ENCODE measurements at places on chromosomes 5 and 9.

GRCh38 chr5:10507575-10508096 is 56.2 kb upstream of the ANKRD33B start:
- DNase-seq = no peak

DNA sequence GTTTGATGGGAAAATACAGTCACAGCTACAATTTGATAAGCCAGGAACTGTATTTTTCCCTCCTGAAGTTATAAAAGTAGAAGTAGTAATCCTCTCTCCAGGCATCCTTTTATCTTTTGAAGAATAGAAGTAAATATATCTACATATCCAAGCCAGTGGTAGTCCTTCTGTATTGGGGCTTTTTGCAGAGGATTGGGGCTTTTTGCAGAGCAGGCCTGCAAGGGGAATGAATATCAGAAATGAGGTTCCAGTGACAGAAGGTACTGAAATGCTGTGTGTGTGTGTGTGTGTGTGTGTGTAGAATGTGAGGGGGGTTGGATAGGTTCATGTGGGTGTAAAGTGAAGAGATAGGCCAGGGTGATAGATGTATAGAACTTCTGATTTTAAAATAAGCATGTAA is 127.4 kb downstream of the COMMD10 start:
- DNase-seq = no peak

GRCh38 chr5:173479711-173480110 is 136.7 kb downstream of the BOD1 start:
- DNase-seq = no peak

DNA sequence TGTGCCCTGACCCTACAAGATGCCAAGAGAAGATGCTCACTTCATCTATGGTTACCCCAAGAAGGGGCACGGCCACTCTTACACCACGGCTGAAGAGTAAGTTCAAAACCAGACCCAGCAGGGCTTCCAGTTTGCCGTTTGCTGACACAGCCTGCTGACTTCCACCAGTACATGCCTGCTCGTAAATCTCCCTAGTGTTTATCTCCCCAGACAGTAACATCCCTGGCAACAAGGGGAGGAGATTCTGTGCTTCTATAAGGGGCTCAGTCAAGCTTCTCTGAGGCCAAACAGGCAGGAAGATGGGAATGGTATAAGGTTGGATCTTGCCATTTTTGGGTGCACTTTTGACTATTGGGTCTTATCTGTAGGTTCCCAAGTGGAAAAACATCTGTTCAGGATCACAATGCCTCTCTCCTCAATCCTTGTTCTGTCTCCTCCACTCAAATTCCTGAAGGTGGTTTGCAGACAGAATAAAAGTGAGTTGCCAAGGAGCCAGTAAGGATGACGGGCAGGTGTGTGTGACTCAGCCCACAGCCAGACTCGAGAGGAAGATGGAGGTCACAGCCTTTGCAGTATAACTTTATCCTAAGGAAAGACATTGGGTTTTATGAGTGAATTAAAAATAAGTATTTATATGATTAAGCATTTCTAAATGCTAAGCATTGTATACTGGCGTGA is 1.9 kb downstream of the MLANA start:
- no peak for DNase-seq

- DNase-seq = no peak
Measured at GRCh38 chr5:62011089-62011664, 294.8 kb upstream of the KIF2A start.

DNA sequence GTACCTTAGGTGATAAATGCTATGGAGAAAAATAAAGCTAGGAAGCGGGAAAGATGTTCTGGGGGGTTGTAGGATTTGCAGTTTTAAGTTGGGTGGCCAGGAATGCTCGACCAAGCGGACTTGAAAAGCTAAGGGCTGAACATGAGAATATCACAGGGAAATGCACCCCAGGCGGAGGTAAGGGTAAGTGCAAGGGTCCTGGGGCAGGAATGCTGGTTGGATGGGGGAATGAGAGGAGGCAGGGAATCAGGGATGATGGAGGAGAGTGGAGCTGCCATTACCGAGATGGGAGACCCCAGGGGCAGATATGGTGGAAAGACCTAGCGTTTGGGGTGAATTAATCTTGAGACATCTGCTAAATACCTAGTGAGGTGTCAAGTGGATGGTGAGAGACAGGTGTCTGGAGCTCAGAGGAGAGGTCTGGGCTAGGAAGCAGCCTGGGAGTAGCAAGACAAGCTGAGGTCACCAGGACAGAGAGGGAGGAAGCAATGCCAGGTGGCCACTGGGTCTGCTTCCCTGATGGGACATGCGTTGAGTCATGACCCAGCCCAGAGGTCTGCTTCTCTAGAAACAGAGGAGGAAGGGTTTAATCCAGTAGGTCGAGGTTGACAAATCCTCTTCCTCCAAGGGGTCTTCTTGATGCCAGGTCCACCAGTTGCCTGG is 77.7 kb upstream of the ASS1 start:
- DNase-seq = no peak

GRCh38 chr5:169804861-169805260 is 167.8 kb downstream of the DOCK2 start:
- DNase-seq = no peak

DNA sequence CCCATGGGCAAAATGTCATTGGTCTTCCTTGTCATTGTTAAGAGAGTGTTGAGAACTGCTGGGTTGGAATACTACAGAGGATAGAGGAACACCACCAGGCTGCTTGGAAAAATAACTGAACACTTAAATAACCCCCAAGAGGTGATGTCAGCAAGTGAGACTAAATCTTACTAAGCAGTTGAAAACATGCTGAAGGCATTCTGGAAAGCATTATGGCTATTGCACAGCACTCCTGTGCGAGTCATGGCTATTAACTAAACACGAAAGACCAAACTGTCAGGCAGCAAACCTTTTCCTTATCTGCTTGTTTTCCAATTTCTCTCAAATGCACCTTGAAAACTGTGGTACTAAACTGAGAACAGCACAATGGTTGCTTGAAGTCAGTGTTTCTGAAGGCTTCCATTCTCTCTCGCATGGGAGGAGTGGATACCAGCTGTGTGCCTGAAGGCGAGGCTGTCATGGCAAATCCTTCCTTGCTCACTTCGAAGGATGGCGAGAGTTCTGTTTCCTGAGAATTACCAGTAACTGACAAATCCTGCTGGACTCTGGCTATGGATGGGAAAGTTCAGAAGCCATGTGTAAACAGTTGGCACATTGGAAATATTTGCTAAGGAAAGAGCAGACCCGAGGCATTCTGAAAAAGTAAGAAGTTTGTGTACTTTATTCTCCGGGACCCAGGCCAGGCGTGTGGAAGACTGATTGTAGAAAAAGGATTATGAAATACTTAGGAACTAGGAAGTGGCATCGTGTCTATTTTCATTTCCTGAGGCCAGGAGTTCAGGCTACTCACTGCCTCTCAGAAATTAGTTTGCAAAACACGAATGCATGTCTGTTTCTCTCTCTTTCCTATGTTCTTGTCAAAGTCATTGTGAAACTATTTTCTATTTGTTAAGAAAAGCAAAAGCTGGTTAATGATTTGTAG is 182.1 kb downstream of the DMRT2 start:
- no peak for DNase-seq

GRCh38 chr5:161278739-161279660 is 267.5 kb downstream of the GABRB2 start:
- DNase-seq = no peak

DNA sequence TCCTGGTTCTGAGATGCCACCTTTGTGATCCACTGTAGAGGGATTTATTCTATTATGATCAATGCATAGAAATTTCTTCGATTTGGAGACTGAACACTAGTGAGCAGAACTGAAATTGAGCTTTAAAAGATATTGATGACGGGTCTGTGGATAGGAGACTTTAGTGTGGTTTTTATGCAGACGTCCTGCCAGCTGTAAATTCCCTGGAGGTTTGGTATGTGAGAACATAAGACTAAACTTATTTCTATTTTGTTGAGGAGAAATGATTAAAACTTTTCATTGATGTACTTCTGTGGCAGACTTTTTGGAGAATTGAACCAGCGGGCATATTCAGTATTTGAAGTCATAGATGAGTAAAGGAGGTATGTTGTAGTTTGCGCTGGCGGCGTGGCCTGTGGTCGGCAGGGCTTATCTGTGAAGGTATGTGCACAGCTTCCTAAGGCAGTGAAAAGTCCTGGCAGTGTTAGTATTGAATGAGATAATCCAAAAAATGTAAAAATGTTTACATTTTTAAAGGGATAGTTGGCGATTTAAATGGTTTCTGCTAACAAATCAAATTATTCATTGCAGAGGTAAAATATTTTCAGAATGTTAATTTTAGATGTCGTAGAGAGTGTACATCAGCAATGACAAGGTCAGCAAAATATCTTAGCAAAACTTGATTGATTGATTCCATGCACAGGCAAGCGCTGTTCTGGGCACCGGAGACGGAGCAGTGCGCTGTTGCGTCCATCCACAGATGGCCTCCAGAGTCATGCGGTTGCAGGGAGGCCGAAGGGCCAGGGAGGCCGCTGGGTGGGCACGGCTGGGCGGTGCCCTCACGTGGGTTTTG is 20.4 kb downstream of the TENT4A start:
- no peak for DNase-seq

GRCh38 chr5:93071710-93072109 is 509.3 kb downstream of the NR2F1-AS1 start:
- DNase-seq = no peak

- no peak for DNase-seq
Measured at GRCh38 chr5:77163453-77163852, 47.0 kb upstream of the PDE8B start.

DNA sequence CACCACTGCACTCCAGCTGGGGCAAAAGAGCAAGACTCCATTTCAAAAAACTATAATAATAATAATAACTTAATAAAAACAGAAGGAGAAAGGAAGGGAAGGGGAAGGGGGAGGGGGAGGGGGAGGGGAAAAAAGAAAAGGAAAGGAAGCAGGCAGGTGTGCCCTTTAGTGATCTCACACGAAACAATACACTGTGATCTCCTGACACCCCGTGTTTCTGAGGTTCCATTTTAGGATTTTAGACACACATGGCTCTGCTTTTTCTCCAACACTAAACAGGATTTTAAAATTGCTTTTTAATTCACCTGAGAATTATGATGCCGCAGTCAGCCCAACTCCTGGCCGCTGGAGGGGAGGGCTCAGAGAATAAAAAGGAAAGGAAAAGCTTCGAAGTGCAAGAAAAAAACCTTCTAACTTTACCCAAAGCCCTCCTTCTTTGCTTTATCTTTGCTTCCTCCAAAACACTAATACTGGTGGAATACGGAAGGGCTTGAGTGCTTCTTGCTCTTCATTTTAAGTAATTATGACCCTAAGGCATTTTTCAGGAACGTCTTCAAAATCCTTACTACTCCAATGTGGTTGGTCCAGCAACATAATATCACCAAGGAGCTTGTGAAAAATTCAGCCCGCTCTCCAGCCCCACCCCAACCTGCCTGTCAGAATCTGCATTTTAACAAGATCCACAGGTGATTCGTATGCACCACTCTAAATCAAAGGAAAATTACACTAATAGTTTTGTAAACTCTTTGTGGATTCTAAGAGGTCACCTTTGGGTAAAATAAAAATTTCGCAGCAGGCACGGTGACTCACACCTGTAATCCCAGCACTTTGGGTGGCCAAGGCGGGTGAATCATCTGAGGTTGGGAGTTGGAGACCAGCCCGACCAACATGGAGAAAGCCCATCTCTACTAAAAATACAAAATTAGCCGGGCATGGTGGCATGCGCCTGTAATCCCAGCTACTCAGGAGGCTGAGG is 66.0 kb downstream of the MYO10 start:
- no peak for DNase-seq

- no peak for DNase-seq
Measured at GRCh38 chr9:71209890-71210289, 88.5 kb upstream of the TRPM3 start.

DNA sequence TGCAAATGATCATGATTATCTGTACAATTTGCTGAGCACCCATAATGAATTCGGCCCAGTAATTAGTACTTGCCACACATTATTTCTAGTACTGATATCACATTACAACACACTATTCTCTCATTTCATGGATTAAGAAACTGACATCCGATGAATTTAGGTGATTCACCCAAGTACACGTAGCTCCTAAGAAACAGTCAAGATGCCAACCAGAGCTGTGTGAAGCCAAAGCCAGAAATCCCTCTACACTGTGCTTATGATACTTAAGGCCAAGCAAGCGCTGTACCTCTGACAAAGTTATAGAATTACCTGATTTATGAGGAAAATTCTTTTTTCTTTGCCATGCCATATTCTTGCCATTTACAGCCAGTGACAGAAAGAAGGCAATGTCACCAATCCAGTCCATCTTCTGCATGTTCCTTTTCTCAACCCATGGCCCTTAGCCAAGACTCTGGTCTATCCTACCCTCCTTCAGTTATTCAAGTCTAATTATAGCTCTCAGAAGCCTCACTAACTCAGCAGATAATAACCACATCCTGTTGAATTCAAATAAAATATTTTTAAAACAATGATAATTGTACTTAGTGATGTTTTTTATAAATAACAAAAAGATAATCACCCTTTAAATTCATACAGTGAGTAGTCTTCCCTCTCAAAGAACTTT is 74.3 kb upstream of the PTGER4 start:
- no peak for DNase-seq

DNA sequence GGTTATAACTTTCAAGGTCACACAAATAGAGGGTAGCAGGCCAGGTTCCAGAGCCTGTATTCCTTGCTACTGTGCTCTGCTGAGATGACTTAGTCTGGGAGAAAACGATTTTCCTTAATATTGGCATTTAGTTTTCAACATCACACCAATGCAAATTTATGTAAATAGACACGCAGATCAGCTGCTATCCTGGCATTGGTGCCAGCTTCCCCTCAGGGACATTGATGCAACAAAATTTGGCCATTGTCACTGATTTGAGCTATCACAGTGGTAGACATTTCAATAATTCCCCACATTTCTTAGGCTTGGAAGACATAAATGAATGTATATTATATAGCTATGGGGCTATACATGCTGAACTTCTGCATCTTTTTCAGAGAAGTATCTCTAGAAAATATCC is 71.6 kb upstream of the ASTN2 start:
- DNase-seq = no peak

DNA sequence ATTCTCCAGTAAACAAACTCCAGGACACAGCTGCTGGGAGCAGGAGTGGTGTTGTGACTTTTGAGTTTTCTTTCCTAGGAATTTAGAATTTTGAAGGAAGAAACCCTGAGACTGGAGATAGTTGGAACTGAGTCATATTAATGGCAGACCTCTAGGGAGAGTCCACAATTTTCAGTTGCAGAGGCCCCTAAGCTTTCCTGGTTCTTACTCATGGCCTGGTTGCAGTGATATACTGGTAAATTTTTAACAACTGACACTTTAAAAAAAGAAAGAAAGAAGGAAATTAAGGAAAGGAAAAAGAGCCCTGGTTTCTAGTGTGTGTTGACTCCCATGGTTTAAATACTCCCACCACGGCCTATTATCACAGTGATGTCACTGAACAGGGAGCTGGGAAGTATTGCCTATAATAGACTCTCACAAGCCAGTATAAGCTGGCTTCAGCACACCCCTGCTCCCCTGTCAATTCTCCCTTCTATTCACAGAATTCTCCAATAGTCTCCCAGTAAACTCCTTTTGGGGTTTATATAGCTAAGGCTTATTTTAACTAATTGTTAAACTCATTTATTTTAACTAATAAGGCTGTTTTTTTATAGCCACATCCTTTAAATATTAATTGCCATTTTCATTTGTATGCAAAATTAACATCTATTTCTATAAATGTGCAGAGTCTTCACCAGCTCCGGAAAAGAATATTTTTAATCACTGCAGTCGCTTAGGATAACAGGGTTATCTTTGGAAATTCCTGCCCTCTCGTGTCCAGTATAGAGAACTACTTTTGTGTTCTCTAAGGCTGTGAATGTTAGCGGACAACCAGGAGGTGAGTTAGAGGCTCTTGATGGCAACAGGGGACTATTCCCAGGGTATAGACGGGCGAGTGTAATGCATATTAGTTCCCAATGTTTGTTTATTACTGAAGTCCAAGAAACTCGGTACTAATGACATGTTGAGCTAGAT is 59.7 kb downstream of the GGTA1 start:
- no peak for DNase-seq
